Stimulated activated CD4-positive, alpha-beta T cell treated with anti-CD3 and anti-CD28 coated beads, Interleukin-2, amount 100 ng/mL, for 48 hours (primary cell): ENCODE measurements at places on chromosomes 1 and 21.

GRCh38 chr1:163747855-163748254 is 426.1 kb downstream of the NUF2 start:
- DNase-seq, result no peak

DNA sequence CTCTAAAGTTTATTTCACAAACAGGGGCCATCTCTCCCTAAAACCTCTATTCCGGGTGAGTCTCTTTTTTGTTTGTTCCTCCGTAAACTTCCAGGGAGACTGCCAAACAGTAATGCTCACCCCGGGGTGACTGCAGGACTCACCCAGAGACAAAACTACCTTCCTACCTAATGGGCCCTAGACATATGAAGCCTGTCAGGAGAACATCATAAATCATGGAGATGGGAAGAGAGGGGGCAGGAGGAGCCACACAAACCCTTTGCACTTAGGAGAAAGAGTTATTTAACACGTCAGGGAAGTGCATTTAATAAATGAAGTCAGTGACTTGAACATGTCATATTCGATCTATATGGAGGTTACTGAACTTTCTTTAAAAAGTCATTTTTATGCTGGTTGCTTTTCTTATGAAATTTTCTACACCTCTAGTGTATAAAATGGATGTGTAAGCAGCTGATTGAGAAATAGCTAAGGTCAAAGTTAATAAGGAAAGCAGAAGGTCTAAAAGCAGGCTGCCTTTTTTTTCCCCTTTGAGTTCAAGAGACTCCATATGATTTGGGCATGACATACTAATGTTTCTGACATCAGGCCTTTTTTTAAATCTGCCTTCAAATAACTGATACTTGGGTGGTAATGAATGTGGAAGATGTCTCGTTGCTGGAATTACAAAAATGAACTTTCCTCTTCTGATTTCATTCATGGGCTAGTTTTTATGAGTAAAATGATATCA is 286.9 kb upstream of the USP25 start:
- no peak for DNase-seq

DNA sequence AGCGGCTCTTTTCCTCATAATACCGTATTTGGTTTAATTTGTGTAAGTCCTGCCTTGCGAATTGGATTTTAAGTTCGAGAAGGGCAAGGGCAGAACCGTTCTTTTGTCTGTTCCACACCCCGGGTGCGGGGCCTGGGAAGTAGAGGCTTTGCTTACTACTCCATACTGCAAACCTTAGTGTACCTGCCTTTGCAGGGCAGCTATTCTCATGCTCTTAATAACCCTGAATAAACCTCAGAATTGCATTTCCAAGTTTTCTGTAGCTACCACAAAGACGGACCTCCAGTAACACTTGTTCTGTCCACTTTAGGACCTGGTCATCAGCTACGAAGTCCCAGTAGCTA is 657 bp upstream of the HNRNPU start:
- DNase-seq, result no peak

- no peak for DNase-seq
Observed at GRCh38 chr1:90305577-90305976, 310.7 kb downstream of the ZNF326 start.

GRCh38 chr21:45089964-45090363 is 15.6 kb downstream of the ADARB1 start:
- DNase-seq, result no peak

- DNase-seq, result no peak
Observed at GRCh38 chr1:31437433-31438037, 24.5 kb downstream of the SERINC2 start.
